Progenitor cell of endocrine pancreas (in vitro differentiated cells): ENCODE measurements at places on chromosomes 7 and 10.

GRCh38 chr7:26560526-26561256 is 269.0 kb downstream of the SNX10 start:
- no peaks in the 10 kb centered on the region for H3K36me3 ChIP-seq
- no peak overlapping the region for H3K27ac ChIP-seq
- H3K4me3 ChIP-seq = no peak overlapping the region
- no peaks in the 10 kb centered on the region for H3K4me1 ChIP-seq
- peaks cover 3% of the 10 kb centered on the region for H3K27me3 ChIP-seq

DNA sequence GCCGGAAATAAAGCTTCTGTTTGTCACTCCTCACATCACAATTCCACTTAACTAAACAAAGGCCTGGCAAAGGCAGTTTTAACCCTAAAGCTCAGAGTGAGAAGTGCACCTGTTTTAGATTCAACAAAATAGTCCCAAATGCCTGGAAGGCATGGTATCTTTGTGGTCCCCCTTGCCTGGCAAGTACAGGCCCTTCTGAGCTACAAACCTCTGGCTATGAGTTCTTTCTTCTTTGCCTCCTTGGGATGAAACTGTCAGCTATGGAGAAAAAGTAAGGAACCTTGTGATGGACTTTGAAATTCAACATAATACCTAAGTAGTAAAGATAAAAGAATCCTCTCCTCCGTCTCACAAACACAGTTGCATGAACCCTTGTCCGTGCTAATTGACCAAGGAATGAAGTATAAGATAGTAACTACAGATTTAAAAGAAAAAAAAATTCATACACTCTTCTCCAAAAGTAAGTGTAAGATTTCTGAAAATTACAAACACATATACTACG is 244.5 kb upstream of the ETV1 start:
- H3K36me3 ChIP-seq = no peaks in the 10 kb centered on the region
- no peak for DNase-seq
- peaks cover 32% of the 10 kb centered on the region for H3K4me1 ChIP-seq
- H3K4me3 ChIP-seq = no peak overlapping the region

DNA sequence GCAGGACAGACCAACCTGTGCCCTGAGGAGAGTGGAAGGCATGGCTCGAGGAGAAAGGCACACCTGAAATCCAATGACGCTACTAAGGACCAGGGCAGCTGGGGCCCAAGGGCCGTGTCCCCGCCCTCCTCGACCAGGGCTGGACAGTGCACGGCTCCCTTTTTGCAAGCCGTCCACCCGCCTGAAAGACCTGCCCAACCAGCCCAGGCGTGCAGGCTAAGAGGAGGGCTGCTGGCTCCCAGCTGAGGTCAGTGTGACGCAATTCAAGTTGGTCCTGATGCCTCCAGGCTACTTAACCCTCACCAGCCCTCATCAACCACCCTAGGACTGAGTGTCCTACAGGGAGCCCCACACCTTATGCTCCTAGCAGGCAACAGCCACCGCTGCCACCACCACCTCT is 69.3 kb downstream of the DLG5 start:
- no peak overlapping the region for H3K27ac ChIP-seq
- H3K27me3 ChIP-seq = no peaks in the 10 kb centered on the region
- H3K4me3 ChIP-seq = no peak overlapping the region
- H3K36me3 ChIP-seq = peaks cover 16% of the 10 kb centered on the region

DNA sequence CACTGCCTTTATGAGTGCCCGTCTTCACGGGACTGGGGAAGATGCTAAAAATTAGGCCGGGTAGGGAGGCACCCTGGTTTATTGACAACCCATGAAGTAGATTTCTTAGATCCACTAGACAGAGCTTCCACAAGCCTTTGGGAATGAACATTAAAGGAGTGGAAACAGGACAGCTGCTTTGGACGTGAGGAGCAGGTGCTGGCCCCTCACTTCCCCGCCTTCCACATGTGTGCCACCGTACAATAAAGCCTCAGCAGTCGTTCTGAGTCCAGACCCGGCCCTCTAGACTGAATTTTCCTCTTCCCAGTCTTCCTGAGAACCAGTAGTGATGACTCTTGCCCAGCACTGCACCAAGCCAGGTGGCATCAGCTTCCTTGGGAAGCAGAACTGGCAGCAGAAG is 282.4 kb downstream of the CELF2 start:
- no peak overlapping the region for H3K4me3 ChIP-seq
- DNase-seq = no peak
- no peaks in the 10 kb centered on the region for H3K4me1 ChIP-seq
- H3K27ac ChIP-seq = no peak overlapping the region
- no peaks in the 10 kb centered on the region for H3K27me3 ChIP-seq

DNA sequence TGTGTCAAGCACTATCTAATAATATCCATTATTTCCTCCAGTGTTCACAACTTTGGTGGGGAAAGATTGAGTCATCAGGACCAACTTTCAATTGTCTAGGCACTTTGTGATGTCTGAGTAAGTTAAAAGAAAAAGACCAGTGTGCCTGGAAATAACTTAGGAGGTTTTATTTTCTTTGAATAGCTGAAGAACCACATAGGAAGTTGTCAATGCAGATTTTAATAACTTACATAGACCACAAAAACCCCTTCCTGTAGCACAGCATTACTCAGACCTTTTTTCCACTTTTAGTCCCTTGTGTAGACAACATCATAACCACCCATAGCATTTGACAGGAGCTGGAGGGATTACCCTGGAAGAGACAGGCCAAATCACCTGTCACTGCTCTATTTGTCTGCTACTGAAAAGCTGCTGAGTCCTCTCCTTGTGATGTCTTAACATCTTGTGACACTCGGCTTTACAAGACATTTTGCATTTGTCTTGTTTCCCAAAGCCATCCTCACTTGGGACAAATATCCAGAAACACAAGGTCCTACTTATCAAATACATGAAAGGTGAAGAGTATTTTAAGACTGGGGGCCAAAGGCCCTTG is 241.5 kb upstream of the PTER start:
- no peaks in the 10 kb centered on the region for H3K27me3 ChIP-seq
- peaks cover 6% of the 10 kb centered on the region for H3K4me1 ChIP-seq
- H3K4me3 ChIP-seq = no peak overlapping the region
- DNase-seq = no peak

DNA sequence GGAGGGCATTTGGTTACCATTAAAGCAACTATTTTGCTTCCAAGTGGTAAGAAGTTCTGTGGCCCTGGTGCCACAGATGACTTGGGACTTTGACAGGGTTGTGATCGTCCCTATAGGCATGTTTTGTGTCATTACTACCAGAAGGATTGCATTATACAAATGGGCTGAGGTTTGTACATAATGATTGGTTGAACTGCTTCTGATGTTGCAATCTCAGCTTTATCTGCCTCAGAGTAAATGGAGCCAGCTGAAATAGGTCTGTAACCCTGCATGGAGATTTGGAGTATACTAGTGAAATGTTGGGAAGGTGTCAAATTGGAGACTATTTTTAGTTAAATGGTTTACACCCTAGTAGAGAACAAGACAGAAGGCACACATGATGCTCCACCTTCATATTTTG is 46.1 kb upstream of the SEPTIN7 start:
- peaks cover 31% of the 10 kb centered on the region for H3K4me1 ChIP-seq
- H3K27ac ChIP-seq = no peak overlapping the region
- H3K27me3 ChIP-seq = no peaks in the 10 kb centered on the region
- no peak for DNase-seq
- no peaks in the 10 kb centered on the region for H3K36me3 ChIP-seq

GRCh38 chr10:123331438-123331837 is 177.2 kb downstream of the BUB3 start:
- no peaks in the 10 kb centered on the region for H3K27me3 ChIP-seq
- peak overlapping the region; percentile 88 for H3K27ac ChIP-seq
- DNase-seq = no peak
- no peaks in the 10 kb centered on the region for H3K36me3 ChIP-seq
- no peak overlapping the region for H3K4me3 ChIP-seq

GRCh38 chr10:66822801-66823200 is 103.0 kb upstream of the LRRTM3 start:
- DNase-seq = no peak
- no peaks in the 10 kb centered on the region for H3K27me3 ChIP-seq
- H3K4me3 ChIP-seq = no peak overlapping the region

GRCh38 chr10:12195281-12195602 is 449 bp downstream of the NUDT5 start:
- no peaks in the 10 kb centered on the region for H3K27me3 ChIP-seq
- H3K4me3 ChIP-seq = peak overlapping the region; percentile 97
- H3K4me1 ChIP-seq = peaks cover 21% of the 10 kb centered on the region
- no peak for DNase-seq
- peak overlapping the region; percentile 92 for H3K27ac ChIP-seq

GRCh38 chr7:48337012-48337621 is 165.9 kb downstream of the ABCA13 start:
- no peaks in the 10 kb centered on the region for H3K4me1 ChIP-seq
- H3K36me3 ChIP-seq = no peaks in the 10 kb centered on the region
- H3K4me3 ChIP-seq = no peak overlapping the region
- H3K27me3 ChIP-seq = peaks cover 3% of the 10 kb centered on the region
- no peak for DNase-seq

DNA sequence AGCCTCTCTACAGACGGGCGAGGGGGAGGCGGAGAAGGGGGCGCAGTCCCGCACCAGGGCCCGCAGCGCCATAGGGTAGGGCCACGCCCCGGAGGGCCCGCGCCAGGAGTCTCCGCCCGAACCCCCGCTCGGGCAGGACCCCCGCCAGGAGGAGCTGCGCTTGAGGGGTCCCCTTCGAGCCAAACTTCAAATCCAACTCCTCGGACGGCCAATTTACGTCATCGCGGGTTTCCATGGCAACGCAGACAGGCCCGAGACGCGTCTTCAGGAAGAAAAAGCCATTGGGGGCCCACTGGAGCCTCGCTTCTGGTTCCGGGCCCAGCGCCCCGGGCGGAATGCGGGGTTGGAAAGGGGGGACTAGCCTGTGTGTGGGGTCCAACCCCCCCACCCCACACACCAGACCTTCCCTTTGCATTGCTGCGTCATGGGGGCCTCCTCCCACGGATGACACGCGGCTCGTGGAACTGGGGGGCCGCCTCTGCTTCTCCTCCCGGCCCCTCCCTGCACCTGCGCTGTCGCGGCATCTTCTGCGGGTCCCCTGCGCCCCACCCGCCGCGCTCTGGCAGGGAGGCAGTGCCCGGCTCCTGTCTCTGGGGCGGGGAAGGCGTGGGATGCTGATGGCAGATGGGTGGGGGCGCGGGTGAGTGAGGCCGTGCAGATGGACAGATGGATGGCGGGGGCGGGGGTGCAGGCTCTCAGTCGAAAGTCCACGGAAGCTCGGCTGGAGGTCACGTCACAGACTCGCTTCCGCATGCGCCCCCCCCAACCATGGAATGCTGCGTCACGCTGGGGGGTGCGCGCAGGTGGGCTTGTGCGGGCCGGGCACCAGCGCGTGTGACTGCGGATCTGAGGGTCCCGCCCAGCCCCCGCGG is 1.2 kb downstream of the CALY start:
- no peak for DNase-seq
- peaks cover 2% of the 10 kb centered on the region for H3K4me1 ChIP-seq
- no peak overlapping the region for H3K4me3 ChIP-seq
- no peak overlapping the region for H3K27ac ChIP-seq

- H3K27me3 ChIP-seq = no peaks in the 10 kb centered on the region
- no peak overlapping the region for H3K4me3 ChIP-seq
- peaks cover 14% of the 10 kb centered on the region for H3K36me3 ChIP-seq
- H3K27ac ChIP-seq = no peak overlapping the region
- no peaks in the 10 kb centered on the region for H3K4me1 ChIP-seq
Observed at GRCh38 chr7:111727905-111728634, 165.8 kb upstream of the IMMP2L start.
